ENCODE measurements at places on chromosomes 6 and 20. TPM values are rescaled to one million over a fixed set of nuclear protein-coding genes. Genes with fewer than 3 reads are reported as not detected.

The WRNIP1 gene
- total RNA-seq = 61.4 TPM

The OGFRL1 gene
- 8.1 TPM for total RNA-seq

GRCh38 chr20:37850724-37851355 is 52.1 kb upstream of the VSTM2L start:
- H3K27ac ChIP-seq = no peak overlapping the region
- H3K27me3 ChIP-seq = no peaks in the 10 kb centered on the region

GRCh38 chr20:38177201-38177600 is 12.1 kb upstream of the TGM2 start:
- H3K27ac ChIP-seq = no peak overlapping the region
- no peaks in the 10 kb centered on the region for H3K36me3 ChIP-seq
- no peak for DNase-seq
- peaks cover 50% of the 10 kb centered on the region for H3K4me1 ChIP-seq
- H3K4me3 ChIP-seq = no peak overlapping the region

GRCh38 chr6:147222160-147222838 is 18.1 kb downstream of the STXBP5 start:
- no peaks in the 10 kb centered on the region for H3K27me3 ChIP-seq
- no peak for DNase-seq
- H3K36me3 ChIP-seq = 0 out of 2 replicates have a peak, but pooled peaks cover 9% of the 10 kb centered on the region
- H3K4me1 ChIP-seq = no peaks in the 10 kb centered on the region
- H3K4me3 ChIP-seq = no peak overlapping the region
- no peak overlapping the region for H3K27ac ChIP-seq
